ENCODE measurements at places on chromosomes 3 and 15.

- DNase-seq: no peak
Measured at GRCh38 chr3:57959423-57960173, 48.6 kb upstream of the FLNB start.

DNA sequence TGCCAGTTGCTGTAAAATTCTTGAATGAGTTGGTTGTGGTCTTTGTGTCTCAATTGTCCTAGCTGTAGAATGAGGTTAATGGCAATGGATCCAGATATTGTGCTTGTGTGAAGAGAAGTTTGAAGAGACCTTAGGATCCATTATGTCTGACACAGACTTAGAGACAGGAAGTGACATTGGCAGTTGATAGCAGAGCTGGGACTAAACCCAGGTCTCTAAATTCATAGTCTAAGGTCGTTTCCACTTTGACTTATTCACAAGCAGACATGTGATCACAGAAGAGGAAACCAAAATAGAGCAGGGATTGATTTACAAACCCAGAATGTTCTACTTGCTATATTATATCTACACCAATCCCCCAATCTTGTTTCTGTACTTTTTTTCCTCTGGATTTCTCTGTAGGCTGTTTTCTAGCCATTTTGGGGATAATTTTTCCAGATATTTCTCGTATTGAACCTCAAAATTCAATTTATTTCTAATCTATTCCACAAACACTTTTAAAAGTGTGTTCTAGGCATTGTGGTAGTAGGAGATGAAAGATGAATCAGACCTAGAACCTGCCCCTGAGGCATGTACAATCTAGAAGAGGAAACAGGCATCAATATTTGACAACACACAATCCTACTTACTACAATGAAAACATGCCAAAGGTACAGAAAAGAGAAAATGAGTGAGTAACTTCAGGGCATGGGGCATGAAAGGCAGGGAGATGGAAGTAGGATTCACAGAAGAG, 123.3 kb downstream of the NFKBIZ start:
- no peak for DNase-seq

DNA sequence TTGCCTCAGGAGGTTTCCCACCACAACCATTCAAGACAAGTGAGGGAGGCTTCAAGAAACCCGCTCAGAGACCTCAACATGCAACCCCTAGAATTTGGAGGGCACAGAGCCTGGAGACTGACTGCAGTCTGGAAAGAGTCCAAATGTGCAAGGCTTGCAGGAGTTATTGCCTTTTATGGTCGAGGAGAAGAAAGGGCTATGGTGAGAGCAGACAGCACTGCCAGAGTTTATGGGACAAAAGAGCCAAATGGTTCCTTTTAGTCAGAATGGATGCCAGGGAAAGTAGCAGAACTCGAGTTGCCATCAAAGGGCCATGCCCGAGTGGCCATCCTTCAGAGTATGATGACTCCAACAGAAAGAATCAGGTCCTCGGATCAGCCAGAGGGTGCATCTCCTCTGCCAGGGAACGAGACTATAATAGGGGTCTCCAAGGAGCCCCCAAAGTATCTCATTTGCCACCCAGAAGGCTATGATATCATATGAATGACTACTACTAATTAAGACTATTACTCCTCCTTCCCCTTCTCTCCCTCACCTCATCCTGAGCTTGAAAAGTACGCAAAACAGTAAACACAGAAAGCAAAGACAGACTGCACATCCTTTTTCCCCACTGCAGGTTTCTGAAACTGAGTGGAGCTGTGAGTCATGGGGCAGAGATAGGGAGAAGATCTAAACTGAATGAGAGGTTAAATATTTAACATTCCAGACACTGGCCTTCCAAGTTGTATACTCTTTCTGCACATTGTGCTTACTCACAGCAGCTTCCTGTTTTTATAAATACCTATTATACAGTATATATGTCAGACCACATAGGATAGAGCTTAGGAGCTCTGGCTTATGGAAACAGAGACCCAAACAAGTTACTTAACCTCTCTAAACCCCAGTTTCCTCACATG, 33.9 kb upstream of the TMCO5A start:
- no peak for DNase-seq

- DNase-seq: no peak
Measured at GRCh38 chr3:71104556-71104955, 479.0 kb downstream of the FOXP1 start.

- no peak for DNase-seq
Measured at GRCh38 chr3:39358333-39358732, 24.8 kb upstream of the SLC25A38 start.

DNA sequence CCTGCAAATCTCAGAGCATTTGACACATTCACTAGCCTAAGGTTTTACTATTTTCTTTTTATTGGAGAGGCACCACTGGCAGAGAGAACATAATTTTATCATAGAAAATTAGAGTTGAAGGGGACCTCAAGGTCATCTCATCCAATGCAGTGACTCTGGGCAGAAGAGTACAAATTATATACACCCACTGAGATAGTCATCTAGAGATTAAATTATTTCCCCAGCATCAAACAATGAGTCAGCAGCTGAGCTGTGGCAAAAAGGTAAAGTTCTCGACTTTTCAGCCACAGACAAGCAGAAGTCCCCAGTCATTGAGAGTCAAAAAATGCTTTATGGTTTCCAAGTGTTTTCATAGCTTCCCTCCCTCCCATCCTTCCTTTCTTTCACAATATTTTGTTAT, 39.3 kb upstream of the SEMA6D start:
- no peak for DNase-seq

DNA sequence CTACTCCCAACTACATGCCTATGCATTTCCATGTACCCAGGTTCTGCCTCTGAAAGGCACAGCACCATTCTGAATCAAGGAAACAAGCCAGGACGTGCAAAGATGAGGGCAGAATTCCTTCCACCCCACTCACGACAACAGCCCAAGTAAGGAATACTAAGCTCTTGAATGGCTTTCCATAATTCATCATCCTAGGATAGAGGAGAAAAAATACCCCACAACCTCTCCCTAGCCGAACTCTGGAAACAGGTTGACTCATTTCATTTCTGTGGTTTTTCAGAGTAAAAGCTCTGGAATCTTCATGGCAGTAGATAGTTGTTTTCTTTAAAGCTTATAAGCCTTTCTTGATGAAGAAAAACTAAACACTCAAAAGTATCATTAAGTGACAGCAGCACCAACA, 77.8 kb downstream of the PDZRN3 start:
- DNase-seq: no peak

DNA sequence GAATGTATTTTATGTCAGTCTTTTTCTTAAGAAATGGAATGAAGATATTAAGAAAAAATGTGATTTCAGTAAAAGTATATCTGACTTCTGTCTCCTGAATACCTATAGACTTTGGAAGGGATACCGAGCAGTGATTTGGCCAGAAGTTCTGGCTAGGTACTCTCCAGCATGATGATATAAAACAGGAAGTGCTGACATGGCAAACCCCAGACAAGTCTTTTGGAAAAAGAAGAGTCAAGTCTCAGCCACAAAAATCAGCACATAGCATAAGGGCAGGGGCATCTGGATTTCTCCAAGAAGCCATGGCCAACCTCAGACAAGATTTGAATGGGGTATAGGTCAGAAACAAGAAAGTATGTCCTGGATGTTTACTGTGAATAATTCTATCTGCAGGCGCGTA, 643.3 kb upstream of the ARRDC4 start:
- no peak for DNase-seq

- DNase-seq: no peak
Measured at GRCh38 chr3:138253609-138254008, 66.5 kb downstream of the ARMC8 start.

- no peak for DNase-seq
Measured at GRCh38 chr15:70722266-70723121, 40.9 kb downstream of the UACA start.

GRCh38 chr3:111838133-111838532, 20.9 kb upstream of the PHLDB2 start:
- DNase-seq: no peak
